Right lobe of liver (tissue), 6 donors: ENCODE measurements at places on chromosomes 2 and 18. TPM values are rescaled to one million over a fixed set of nuclear protein-coding genes. Genes with fewer than 3 reads are reported as not detected.

Gene FRZB
- 0.92 TPM for total RNA-seq

Gene SNTG2
- total RNA-seq, result not detected

Gene FZD7
- total RNA-seq, result 0.68 TPM

Gene STPG4
- total RNA-seq, result not detected

Gene ATP5F1A
- 287 TPM for total RNA-seq

Gene SERPINB4
- total RNA-seq, result not detected

Gene RGPD4
- total RNA-seq, result not detected

Gene CCDC85A
- total RNA-seq, result 0.14 TPM

Gene IGFBP2
- 1,047 TPM for total RNA-seq

Gene MC2R
- not detected for total RNA-seq

Gene POTEI
- not detected for total RNA-seq

Gene PROKR1
- total RNA-seq, result not detected

Gene GAL3ST2
- not detected for total RNA-seq

Gene PLGLB2
- total RNA-seq, result 528 TPM

Gene VAMP8
- total RNA-seq, result 77.5 TPM

Gene ALPI
- 0.25 TPM for total RNA-seq

Gene SPHKAP
- total RNA-seq, result not detected

Gene GALNT14
- total RNA-seq, result 0.98 TPM

Gene CBLN2
- not detected for total RNA-seq

Gene CRYGC
- total RNA-seq, result not detected

Gene ZBTB7C
- total RNA-seq, result 1.3 TPM
